ENCODE measurements at places on chromosomes 7 and 10. TPM values are rescaled to one million over a fixed set of nuclear protein-coding genes. Genes with fewer than 3 reads are reported as not detected.

- no peaks in the 10 kb centered on the region for H3K36me3 ChIP-seq
- H3K27ac ChIP-seq = no peak overlapping the region
- no peaks in the 10 kb centered on the region for H3K4me1 ChIP-seq
- H3K27me3 ChIP-seq = peaks cover 2% of the 10 kb centered on the region
- DNase-seq = no peak
- no peak overlapping the region for H3K4me3 ChIP-seq
Measured at GRCh38 chr10:77442699-77443189, 194.9 kb downstream of the KCNMA1 start.

GRCh38 chr7:29852457-29852856 lies 46.1 kb downstream of the WIPF3 start:
- H3K27ac ChIP-seq = no peak overlapping the region
- no peaks in the 10 kb centered on the region for H3K4me1 ChIP-seq
- no peaks in the 10 kb centered on the region for H3K36me3 ChIP-seq
- peaks cover 11% of the 10 kb centered on the region for H3K27me3 ChIP-seq
- H3K4me3 ChIP-seq = no peak overlapping the region

DNA sequence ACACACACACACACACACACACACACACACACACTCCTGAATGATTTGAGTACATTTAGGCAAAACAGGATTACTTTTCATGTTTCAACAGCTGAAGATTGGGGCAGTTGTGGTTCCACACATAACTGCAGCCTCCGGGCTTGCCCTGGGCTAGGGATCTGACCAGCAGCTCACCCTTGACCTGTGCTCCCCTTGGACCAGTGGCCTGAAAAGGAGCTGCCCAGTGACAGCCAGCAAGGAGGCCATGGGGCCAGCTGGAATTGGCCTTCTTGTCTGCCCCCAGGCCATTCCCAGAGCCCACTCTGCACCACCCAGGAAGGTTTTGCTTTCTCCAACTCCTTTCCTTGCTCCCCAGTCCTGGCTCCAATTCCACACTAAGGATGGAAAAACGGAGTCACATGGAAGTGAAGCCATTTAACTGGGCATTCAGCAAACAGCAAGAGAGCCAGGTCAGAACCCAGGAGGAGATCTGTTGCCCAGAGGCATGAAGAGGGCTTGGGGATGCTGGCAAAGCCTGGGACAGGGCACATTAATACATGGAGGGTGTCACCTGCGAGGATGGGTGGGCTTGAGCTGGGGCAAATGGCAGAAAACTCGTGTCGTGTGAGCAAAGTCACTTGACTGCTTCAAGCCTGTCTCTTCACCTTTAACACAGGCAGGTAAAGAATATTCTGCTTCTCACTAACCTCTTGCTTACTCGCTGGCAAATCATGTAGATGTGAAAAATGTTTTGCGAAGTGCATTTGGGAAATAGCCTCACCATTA lies 61.5 kb upstream of the GDF10 start:
- H3K4me1 ChIP-seq = peaks cover 13% of the 10 kb centered on the region
- DNase-seq = no peak
- H3K27ac ChIP-seq = no peak overlapping the region
- no peaks in the 10 kb centered on the region for H3K36me3 ChIP-seq
- no peaks in the 10 kb centered on the region for H3K27me3 ChIP-seq

- peaks cover 30% of the 10 kb centered on the region for H3K27me3 ChIP-seq
- peaks cover 29% of the 10 kb centered on the region for H3K4me1 ChIP-seq
- peak; percentile 65 for DNase-seq
- peak overlapping the region; percentile 84 for H3K4me3 ChIP-seq
- H3K27ac ChIP-seq = peak overlapping the region; percentile 83
Measured at GRCh38 chr10:79444199-79445119, 965 bp downstream of the ZCCHC24 start.

DNA sequence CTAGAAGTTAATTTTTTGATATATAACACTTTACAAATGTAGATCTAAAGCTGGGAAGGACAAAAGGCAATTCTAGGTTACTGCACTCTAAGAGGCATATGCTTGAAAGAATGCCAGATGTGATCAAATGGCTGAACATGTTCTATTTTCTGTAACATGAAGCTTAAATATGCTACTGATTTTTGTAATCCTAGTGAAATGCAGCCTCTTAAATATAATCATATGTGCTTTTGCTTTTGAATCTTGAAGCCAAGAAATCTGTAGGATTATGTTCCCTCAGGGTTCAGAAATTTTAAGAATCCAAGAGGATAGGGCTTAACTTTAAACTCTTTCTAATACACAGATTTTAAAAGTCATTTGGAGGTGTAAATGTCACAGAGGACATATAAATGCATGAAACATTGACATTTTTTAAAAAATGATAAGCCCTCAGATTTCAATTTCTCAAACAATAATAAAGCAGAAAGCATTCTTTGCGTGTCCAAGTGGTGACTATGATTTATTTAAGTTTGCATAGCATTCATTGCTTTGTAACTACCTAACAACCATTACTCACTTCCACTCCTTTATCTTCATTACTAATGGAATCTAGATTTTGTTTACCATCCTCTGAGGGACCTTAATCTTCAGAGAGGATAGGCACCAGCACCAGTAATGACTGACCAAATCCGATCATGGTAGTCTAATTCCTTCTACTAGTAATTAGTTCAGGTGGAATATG lies 170.4 kb downstream of the MAGI2 start:
- DNase-seq = no peak
- no peak overlapping the region for H3K4me3 ChIP-seq
- peaks cover 3% of the 10 kb centered on the region for H3K27me3 ChIP-seq
- H3K4me1 ChIP-seq = no peaks in the 10 kb centered on the region
- no peaks in the 10 kb centered on the region for H3K36me3 ChIP-seq
- no peak overlapping the region for H3K27ac ChIP-seq

DNA sequence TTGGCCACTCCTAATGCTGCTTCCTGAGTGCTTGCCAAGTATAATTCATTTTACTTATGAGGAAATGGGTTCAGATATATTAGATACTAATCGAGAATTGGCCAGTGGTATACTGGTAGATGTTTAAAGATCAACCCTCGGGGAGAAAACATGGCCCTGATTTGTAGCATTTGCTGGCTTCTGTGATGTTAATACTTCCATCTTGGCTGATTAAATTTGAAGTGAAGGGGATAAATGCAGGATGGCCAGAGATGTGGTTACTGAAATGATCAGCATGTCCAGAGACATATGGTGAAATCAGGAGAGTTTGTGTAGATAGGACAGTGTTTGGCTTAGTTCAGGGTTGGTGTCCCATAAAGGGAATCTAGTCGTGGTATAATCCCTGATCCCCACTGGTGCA lies 11.2 kb downstream of the UBE2D4 start:
- H3K36me3 ChIP-seq = no peaks in the 10 kb centered on the region
- no peak overlapping the region for H3K4me3 ChIP-seq
- no peak overlapping the region for H3K27ac ChIP-seq
- H3K4me1 ChIP-seq = no peaks in the 10 kb centered on the region
- no peaks in the 10 kb centered on the region for H3K27me3 ChIP-seq

- H3K27me3 ChIP-seq = no peaks in the 10 kb centered on the region
- no peak overlapping the region for H3K27ac ChIP-seq
- H3K4me1 ChIP-seq = no peaks in the 10 kb centered on the region
- DNase-seq = peak; percentile 9
- H3K4me3 ChIP-seq = no peak overlapping the region
Measured at GRCh38 chr7:158759749-158760444, 55.3 kb upstream of the NCAPG2 start.

GRCh38 chr7:91266067-91266688 lies 1.9 kb downstream of the FZD1 start:
- peaks cover 14% of the 10 kb centered on the region for H3K4me1 ChIP-seq
- H3K36me3 ChIP-seq = no peaks in the 10 kb centered on the region
- peaks cover 32% of the 10 kb centered on the region for H3K27me3 ChIP-seq
- H3K4me3 ChIP-seq = peak overlapping the region; percentile 12

DNA sequence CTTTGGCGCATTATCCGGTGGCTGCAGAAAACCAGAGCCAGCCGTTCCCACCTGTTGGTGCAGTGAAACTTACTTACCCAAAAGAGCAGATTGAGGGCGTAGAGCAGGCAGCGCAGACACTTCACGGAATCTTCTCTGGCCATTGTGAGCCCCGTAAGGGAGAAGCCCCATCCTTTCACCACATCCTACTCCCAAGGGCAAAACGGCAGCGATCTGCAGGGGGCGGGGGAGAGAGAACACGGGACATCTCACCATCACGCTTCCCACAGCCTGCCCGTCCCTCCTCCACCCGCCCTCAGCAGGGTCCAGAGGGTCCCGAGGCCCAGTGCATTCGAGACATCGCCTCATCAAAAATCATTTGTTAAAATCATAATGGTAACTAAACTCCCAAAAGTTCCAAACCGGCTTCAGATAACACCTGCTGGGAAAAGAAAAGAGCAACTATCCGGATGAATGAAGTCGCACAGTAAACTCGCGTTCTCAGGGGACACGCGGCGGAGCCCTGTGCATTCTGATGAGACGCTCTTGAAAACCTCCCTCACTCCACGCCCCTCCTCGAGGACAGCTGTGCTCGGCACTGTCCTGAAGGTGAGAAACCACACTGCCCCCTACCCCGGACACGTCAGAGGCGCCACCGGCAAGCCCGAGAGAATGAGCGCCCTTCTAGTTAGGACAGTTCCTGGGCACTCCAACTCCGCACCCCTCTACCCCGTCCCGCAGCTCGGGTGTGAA lies 1.2 kb downstream of the TSPAN12 start:
- H3K4me1 ChIP-seq = peaks cover 9% of the 10 kb centered on the region
- H3K4me3 ChIP-seq = peak overlapping the region; percentile 61
- peak; percentile 21 for DNase-seq
- peaks cover 48% of the 10 kb centered on the region for H3K27me3 ChIP-seq
- H3K27ac ChIP-seq = no peak overlapping the region

GRCh38 chr7:73342645-73343044 lies 14.7 kb downstream of the FKBP6 start:
- DNase-seq = no peak
- no peaks in the 10 kb centered on the region for H3K4me1 ChIP-seq
- no peaks in the 10 kb centered on the region for H3K36me3 ChIP-seq
- no peak overlapping the region for H3K4me3 ChIP-seq

- DNase-seq = no peak
- no peaks in the 10 kb centered on the region for H3K36me3 ChIP-seq
- H3K27me3 ChIP-seq = peaks cover 17% of the 10 kb centered on the region
- peaks cover 24% of the 10 kb centered on the region for H3K4me1 ChIP-seq
Measured at GRCh38 chr10:43354879-43355380, 16.5 kb upstream of the FXYD4 start.

- no peak for DNase-seq
- H3K36me3 ChIP-seq = peaks cover 6% of the 10 kb centered on the region
- no peaks in the 10 kb centered on the region for H3K27me3 ChIP-seq
- H3K4me1 ChIP-seq = peaks cover 24% of the 10 kb centered on the region
Measured at GRCh38 chr7:12294701-12295100, 83.6 kb downstream of the TMEM106B start.

GRCh38 chr7:86453454-86453853 lies 190.3 kb upstream of the GRM3 start:
- H3K4me1 ChIP-seq = no peaks in the 10 kb centered on the region
- DNase-seq = no peak
- H3K27me3 ChIP-seq = no peaks in the 10 kb centered on the region
- H3K27ac ChIP-seq = no peak overlapping the region

GRCh38 chr10:95783741-95784140 lies 27.8 kb downstream of the ENTPD1 start:
- DNase-seq = no peak
- H3K36me3 ChIP-seq = peaks cover 24% of the 10 kb centered on the region
- peaks cover 20% of the 10 kb centered on the region for H3K27me3 ChIP-seq
- no peak overlapping the region for H3K4me3 ChIP-seq

DNA sequence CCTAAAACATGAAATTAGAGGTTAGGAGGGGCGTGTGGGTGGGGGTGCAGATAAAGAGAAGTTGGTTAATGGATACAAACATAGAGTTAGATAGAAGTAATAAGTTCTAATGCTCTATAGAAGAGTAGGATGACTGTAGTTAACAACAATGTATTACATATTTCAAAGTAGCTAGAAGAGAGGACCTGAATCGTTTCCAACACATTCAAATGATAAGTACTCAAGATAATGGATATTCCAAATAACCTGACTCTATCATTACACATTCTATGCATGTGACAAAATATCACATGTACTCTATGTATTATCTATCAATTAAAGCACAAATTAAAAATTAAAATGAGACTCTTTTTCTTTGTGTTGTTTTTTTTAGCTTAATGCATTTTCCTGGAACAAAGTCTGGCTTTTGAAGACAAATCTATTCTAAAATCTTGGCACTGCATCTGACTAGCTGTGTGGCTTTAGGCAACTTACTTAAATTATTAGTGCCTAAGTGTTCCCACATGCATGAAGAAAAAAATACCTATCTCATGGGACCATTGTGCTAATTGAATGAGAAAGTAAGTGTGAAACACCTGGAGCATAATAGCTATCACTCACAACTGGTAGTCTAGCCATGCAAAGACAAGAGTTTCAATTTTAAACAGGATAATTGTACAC lies 75.7 kb downstream of the SEMA3C start:
- no peaks in the 10 kb centered on the region for H3K4me1 ChIP-seq
- no peak overlapping the region for H3K4me3 ChIP-seq
- DNase-seq = no peak
- no peak overlapping the region for H3K27ac ChIP-seq
- H3K36me3 ChIP-seq = no peaks in the 10 kb centered on the region
- H3K27me3 ChIP-seq = no peaks in the 10 kb centered on the region

GRCh38 chr10:131706952-131707351 lies 193.9 kb upstream of the PPP2R2D start:
- H3K36me3 ChIP-seq = no peaks in the 10 kb centered on the region
- H3K4me1 ChIP-seq = no peaks in the 10 kb centered on the region
- H3K4me3 ChIP-seq = no peak overlapping the region
- no peak overlapping the region for H3K27ac ChIP-seq
- DNase-seq = no peak

DNA sequence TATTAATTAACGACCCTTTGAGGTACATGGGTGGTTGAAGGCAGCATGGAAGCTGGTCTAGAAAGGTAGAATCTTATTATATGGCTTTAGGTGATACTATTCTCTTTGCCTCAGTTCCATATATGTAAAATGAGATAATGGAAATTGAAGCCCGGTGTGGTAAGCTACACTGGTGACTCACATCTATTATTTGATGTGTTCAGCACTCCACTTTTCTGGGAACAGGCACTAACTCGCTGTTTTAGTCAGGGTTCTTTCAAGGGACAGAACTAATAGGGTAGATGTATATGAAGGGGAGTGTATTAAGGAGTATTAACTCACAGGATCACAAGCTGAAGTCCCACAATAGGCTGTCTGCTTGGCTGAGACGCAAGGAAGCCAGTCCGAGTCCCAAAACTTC lies 4.4 kb upstream of the TRUB1 start:
- H3K27me3 ChIP-seq = no peaks in the 10 kb centered on the region
- H3K4me3 ChIP-seq = no peak overlapping the region
- no peak for DNase-seq
- H3K27ac ChIP-seq = no peak overlapping the region
- peaks cover 3% of the 10 kb centered on the region for H3K4me1 ChIP-seq

- no peaks in the 10 kb centered on the region for H3K36me3 ChIP-seq
- no peak overlapping the region for H3K27ac ChIP-seq
- H3K4me3 ChIP-seq = no peak overlapping the region
Measured at GRCh38 chr10:19860107-19860506, 43.9 kb downstream of the PLXDC2 start.

GRCh38 chr7:32390210-32390609 lies 100.0 kb downstream of the LSM5 start:
- DNase-seq = no peak
- H3K4me1 ChIP-seq = no peaks in the 10 kb centered on the region
- peaks cover 4% of the 10 kb centered on the region for H3K27me3 ChIP-seq

The TAS2R5 gene
- 0.63 TPM for total RNA-seq

The UNCX gene
- not detected for total RNA-seq

The LIPF gene
- not detected for total RNA-seq

The PLXDC2 gene
- total RNA-seq = 0.05 TPM

The C10orf95 gene
- not detected for total RNA-seq

The CFAP46 gene
- total RNA-seq = not detected

The GIMAP7 gene
- 134 TPM for total RNA-seq

The NCF1 gene
- total RNA-seq = 3.1 TPM

The PON3 gene
- total RNA-seq = not detected

The WDR86 gene
- 0.26 TPM for total RNA-seq

The SEPTIN14 gene
- total RNA-seq = not detected

The CDNF gene
- total RNA-seq = 1.2 TPM

Measured in activated CD8-positive, alpha-beta T cell treated with anti-CD3 and anti-CD28 coated beads, Interleukin-2, amount 10 ng/mL, durations not matched to agents 7 days and 5 days (primary cell).